Stimulated activated CD4-positive, alpha-beta T cell treated with anti-CD3 and anti-CD28 coated beads, Interleukin-2, amount 100 ng/mL, for 48 hours (primary cell): ENCODE measurements at places on chromosomes 13 and 19.

DNA sequence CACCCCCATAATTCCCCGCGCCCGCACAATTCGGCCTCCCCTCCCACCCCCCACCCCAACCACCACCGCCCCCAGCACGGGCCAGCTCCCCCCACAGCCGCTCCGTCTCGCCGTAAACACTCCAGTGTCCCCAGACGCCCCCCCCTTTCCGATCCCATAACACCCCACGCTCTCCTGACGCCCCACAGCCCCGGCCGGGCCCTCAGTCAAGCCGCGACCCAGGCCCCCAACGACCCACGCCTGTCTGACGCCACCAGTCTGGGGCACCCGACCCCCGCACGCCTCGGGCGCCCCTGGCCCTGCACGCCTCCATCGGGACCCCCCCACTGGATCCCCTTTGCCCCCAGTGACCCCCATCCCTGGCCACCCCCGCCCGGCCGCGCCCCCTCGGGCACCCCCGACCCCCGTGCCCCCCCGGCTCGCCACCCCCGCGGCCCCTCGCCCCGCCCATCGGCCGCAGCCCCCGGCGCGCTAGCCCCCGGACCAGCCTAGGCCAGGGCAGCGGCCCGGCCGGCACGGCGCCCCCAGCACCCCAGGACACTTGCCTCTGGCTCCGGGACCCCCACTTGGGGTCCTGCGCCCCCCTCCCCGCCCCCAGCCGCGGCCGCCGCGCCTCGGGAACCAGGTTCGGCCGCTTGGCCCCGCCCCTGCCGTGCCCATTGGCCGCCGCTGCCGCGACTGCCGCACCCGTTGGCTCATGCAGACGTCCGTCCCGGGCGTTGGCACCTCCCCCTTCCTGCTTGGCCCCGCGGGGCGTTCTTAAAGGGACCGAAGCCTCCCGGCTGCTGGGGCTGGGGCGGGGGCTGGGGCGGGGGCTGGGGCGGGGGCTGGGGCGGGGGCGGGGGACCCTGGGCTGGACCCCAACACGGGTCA is at the start of gene FKBP8:
FKBP8 (minus strand) TSS at position 633 of the 873 bp plus-strand sequence. CDS start 1,603 bp downstream, outside the sequence.
- DNase-seq = peak; percentile 93

DNA sequence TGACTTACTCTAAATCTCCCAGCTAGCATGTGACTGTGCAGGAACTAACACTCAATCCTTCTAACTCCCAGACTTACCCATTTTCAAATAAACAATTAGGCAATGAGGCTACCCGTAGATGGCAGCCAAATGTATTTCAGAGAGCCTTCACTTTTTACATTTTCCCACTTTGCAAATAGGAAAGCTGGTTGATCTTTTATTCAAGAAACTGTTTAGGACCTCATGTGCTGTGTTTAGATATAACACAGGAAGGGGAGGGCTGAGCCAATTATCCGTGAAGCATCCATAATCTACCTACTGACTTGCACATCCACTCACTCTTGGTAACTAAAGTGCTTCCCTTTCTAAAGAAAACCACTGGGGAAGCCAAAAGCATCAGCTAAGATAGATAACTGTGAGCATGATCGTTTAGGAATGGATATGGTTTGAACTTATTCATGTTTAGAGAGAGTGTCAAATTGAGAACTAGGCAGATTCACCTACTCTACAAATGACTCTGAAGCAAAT is 33.4 kb downstream of the MBNL2 start:
- DNase-seq = no peak

GRCh38 chr19:40614622-40615411 is 13.6 kb downstream of the LTBP4 start:
- peak; percentile 97 for DNase-seq

DNA sequence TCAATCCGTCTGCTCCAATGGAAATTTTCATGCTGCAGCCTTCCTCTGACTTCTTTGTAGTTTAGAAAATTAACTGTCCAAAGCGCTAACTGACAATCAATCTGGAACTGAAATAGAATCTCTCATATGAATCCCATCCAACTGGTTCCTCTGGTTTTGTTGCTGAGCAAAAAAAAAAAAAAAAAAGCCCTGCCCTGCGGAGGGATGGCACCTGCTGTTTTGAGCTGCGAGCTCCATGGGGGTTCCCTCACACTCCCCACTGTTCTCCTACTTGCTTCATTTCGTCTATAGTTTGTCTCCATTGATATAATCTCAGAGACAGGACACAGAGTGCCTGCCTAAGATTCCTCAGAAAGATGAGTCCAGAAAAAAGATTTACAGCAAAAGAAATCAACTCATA is 33.4 kb downstream of the FAAP24 start:
- DNase-seq = no peak

DNA sequence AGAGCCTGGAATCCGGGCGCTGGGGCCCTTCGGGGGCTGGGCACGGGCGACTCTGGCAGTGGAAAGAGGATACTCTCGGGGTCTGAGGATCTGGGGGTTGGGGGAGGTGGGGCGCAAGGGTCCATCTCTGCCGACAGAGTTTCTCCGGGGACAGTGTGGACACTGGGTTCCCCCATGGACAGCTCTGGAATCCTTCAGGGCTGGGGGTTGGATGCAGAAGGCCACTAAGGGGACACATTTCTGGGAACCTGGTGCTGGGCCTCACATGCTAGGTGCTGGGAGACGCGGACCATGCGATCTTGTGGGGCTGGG is 2.3 kb downstream of the TGFBR3L start:
- DNase-seq = no peak

DNA sequence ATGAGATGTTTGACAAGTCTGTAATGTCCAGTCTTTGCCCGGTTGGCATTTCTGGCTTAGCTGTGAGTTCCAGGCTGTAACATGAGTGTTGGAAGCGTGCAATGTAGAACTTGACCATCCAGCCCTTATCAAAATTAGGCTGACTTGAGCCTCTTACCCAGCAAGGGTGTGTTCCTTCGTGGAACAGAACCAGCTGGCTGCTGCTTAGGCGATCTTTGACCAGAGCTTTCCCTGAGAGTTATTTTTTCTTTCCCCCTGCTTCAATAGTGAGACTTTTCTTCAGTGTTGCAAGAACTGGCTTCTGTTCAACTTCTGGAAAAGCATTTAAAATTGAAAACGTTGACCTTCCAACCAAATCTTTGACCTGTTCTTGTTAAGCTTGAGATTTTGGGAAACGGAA is 6.5 kb downstream of the TNFSF13B start:
- DNase-seq = no peak

DNA sequence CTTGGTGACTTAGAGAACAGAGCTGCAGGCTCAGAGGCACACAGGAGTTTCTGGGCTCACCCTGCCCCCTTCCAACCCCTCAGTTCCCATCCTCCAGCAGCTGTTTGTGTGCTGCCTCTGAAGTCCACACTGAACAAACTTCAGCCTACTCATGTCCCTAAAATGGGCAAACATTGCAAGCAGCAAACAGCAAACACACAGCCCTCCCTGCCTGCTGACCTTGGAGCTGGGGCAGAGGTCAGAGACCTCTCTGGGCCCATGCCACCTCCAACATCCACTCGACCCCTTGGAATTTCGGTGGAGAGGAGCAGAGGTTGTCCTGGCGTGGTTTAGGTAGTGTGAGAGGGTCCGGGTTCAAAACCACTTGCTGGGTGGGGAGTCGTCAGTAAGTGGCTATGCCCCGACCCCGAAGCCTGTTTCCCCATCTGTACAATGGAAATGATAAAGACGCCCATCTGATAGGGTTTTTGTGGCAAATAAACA is 9.9 kb downstream of the APOC1 start:
- no peak for DNase-seq

- DNase-seq = no peak
Observed at GRCh38 chr13:99575376-99576120, 74.3 kb downstream of the TM9SF2 start.

DNA sequence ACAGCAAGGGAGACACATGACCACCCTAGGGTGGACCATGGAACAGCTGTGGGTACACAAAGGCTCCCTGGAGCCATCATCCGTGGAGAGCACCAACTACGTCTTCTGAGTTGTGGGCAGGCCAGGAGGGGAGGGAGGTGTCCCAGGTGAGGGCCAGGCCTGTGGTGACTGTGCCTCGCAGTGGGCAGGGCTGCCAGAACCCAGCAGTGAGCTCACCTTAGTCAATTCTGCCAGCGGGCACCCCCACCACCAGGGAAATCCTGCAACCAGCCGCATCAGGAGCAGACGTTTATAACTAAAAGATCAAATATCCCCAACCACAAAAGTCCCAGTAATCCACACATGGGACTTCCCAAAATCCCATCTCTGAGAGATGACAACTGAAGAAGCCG is 19.6 kb downstream of the ELL start:
- no peak for DNase-seq

DNA sequence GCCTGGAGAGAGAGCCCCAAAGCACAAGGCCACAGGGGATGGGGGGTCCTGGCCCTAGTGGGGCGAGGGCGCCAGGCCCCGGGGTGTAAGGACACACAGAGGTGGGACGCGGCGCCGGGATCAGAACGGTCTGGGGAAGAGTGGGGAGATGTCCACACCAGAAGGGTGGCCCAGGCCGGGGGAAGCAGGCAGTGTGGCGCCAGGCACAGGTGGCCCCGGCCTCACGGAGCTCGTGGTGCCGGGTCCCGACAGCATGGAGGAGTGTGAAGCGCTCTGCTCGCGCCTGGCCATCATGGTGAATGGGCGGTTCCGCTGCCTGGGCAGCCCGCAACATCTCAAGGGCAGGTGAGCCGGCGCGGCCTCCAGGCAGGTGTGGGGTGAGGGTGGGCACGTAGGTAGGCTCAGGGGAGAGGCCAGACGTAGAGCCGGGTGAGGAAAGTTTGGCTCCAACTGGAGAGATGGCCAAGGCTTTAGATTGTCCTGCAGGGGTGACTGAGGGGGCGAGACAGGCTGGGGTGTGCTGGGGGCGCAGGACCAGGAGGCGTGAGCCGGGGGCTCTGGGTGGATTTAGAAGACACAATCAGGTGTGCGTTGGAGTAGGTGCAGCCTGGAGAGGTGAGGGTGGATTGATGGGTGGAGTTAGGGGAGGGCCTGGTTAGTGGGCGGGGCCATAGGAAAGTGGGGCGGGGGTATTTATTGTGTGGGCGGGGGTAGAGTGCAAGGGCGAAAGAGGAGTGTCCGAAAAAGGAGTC is 2.9 kb upstream of the ARHGAP45 start:
- DNase-seq = no peak

- DNase-seq = no peak
Observed at GRCh38 chr19:2154587-2155075, 3.3 kb upstream of the AP3D1 start.

GRCh38 chr13:107812014-107812412 is 403.3 kb downstream of the LIG4 start:
- DNase-seq = no peak

DNA sequence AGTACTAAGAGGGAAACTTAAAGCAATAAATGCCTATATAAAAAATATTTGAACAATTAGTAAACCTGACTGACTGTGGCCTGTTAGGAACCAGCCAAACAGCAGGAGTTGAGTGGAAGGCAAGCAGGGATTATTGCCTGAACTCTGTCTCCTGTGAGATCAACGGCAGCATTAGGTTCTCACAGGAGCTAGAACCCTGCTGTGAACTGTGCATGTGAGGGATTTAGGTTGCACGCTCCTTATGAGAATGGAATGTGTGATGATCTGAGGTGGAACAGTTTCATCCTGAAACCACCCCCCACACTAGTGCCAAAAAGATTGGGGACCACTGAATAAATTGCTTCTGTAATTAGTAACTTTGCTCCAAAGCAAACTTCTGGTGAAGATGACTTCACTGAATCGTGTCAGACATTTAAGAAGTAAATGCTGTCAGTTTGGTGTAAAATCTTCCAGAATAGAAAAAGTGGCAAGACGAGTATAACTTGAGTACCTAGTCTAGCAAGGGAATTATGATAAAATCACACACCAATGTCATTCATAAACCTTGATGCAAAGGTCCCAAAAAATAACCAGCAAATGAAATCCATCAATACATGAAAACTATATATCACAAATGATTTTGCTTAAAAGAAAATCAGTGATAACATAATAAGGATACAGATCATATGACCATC is 53.8 kb downstream of the SLC6A16 start:
- DNase-seq = no peak
